ENCODE measurements at places on chromosomes 2 and 18.

DNA sequence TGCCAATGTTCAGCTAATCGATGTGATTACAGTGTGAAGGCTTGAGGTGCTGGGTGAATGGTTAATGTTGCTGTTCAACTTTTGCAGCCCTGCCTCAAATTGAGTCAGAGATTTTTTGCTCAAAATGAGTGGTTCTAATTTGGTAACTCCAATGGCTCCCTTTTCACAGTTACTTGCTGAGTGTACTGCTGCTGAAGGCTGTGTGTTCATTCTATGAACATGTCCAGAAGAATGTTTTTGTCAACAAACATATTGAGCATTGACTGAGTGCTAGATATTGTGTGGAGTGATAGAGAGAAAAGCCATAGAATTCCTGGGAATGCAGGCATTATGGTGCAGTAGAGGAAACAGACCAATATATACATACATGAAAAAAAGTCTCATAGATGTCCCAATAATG is 39.0 kb upstream of the TCF4 start:
- DNase-seq = no peak

- DNase-seq = no peak
These were observed 40.3 kb downstream of the BCL11A start for GRCh38 chr2:60513191-60513590.

DNA sequence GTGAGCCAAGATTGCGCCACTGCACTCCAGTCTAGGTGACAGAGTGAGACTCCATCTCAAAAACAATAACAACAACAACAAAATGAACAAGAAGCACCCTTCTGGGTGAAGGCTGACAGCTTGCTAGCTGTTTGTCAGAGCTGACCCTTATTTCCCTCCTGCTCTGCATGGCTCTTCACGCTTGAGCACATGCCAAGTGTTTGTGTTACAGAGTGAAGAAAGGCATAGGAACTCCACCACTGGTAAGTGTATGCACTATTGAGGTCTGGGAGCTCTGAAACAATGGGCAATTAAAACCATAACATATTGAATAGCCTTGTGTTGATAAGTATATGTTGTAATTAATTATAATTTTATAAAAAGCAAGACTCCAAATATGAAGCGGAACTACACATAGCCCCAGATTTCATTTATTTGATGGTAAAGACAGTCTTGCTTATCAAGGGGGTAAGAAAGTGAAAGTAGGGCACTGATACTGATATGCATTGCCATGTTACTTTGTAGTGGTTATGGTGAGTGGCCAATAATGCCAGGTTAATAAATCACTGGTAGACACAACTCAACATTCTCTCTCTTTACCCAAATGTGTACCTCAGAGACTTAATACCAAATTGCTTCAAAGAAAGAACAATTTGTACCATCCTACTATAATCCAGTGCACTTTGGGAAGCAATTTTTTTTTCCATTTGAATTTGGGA is 163.4 kb downstream of the VWC2L start:
- DNase-seq = no peak

GRCh38 chr2:124832521-124832920 is 807.4 kb downstream of the CNTNAP5 start:
- DNase-seq = no peak

GRCh38 chr2:128607440-128607839 is 288.8 kb upstream of the HS6ST1 start:
- no peak for DNase-seq

Data from PC-3 (cell line).